ENCODE measurements at places on chromosomes 7 and 10.

DNA sequence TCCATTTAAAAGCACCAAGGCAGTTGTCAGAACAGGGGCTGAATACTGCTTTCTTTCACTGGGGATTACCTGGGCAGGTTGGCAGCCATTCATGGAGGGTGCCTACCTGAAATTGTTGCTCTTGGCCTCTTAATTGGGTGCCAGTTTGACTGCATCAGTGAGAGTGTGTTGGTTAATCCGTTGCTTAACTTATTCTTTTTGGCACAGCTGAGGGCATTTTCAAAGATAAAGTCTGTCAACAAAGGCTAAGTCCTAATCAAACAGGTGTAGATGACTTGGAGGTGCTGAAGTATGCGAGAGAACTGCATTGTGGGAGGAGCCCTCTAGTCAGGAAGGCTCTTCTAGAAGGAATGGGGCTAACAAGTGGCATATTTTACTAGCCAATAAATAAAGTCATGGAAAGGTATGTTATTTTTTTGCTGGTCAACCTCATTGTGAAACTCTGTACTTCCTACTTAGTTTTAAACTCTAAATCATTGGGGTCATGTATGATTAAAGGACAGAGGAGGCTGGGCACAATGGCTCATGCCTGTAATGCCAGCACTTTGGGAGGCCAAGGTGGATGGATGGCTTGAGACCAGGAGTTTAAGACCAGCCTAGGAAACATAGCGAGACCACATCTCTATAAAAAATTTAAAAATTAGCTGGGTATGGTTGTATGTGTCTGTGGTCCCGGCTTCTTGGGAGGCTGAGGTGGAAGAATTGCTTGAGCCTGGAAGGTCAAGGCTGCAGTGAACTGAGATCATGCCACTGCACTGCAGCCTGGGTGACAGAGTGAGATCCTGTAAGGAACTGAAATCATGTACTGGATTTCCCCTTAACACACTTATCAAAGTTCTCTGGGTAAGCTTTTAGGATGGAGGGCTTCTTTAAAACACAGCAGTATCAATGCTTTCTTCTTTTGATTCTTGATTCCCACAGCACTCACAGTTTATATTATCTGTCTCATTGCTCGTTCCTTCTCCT lies 134.1 kb downstream of the LRMDA start:
- no peak for DNase-seq

GRCh38 chr10:26446258-26446657 lies 8.1 kb downstream of the APBB1IP start:
- DNase-seq = no peak

DNA sequence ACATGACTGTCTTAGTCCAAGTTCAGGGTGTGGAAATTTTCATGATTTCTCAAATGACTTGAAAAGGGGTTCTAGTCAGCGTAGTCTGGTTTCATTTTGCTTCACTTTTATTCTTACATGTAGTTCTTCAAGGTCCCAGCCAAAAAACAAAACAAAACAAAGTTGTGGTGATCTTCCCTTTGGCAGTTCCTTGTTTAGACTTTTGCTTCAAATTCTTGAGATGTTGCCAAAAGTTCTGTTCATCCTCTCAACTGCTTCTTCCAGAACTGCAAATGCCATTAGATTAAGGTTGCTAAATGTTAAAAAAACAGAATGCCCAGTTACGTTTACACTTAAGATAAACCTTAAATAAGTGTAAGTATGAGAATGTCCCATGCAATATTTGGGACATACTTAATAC lies 370.8 kb upstream of the LRRTM3 start:
- no peak for DNase-seq

DNA sequence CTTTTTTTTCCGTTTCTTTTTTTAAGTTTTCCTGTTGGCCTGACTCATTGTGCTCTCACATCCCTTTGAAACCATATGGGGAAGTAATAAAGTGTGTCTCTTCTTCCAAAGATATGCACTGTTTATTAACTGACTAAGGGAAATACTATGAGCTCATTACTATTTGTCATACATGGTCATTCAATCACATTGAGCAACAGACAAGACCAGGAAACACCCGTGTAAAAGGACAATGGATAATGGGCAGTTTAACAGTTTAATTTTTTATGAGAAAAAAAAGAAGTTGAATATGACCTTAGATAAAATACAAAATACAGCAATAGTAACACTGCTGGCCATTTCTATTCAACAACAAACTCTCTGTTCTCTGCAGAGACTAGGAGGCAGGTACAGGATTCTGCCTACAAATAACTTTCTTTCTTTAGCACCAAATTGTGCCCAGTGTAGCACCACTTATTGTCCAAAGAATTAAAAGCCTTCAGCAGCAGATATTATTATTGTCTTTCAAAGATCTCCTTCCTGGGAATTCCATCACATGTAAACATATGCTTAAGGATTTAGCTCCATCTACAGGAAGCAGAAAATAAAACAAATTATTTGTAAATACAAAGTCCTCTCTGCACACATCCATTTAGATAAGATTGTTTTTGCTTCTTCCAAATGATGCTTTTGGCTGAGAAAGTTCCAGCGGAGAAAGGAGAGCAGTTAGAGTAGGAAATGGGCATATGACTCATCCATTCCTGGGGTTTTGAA lies 55.0 kb upstream of the AKR1E2 start:
- peak; percentile 86 for DNase-seq

- DNase-seq = no peak
These were observed 392.8 kb downstream of the DNAJB6 start for GRCh38 chr7:157729566-157729965.

- DNase-seq = no peak
These were observed 14.5 kb downstream of the LBX1 start for GRCh38 chr10:101214446-101215396.

DNA sequence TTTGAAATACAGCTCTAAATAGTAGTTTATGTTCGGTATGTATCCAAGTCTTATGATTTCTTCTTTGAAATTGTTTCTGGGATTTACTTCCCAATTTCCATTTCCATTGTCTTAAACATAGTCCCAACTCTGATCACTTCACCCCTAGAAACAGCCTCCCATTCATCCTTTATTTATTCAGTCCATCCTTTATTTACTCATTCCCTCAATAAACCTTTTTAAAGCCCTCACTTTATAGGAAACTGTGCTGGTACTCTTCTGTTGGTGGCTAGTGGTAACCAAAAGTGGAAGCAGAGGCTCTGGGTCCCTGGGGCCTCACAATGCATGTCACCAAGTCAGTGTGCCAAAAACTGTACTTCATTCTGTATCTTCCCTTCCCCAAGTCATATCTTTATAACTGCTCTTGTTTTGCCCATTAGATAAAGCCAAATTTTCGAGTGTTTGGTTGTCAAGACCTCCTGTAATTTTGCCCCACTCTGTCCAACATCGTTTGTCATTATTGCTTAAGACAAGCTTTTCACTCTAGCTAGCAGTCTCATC lies 3.9 kb upstream of the EPC1 start:
- no peak for DNase-seq

DNA sequence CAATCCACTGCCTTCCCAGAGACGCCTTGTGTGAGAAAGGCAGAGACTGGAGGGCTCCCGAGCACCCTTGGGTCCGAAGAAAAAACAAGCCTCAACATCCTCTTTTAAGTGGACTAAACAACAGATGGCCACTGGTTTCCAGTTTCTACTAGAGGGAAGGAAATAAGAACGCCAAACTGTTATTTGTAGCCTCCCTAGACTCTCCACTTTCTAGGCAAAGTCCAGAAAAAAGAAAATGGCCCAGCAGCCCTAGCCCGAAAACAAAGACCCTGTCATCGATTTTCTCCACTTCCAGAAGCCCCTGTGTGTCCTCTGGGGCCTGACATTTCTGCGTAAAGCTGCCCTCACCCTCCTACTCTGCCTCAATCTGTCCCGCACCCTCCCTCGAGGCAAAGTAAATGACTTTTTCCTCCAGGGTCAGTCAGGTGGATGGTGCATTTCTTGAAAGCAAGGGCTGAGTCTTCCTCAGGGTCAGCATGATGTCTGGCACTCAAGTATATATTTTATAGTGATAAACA lies 6.0 kb downstream of the RGS10 start:
- no peak for DNase-seq

DNA sequence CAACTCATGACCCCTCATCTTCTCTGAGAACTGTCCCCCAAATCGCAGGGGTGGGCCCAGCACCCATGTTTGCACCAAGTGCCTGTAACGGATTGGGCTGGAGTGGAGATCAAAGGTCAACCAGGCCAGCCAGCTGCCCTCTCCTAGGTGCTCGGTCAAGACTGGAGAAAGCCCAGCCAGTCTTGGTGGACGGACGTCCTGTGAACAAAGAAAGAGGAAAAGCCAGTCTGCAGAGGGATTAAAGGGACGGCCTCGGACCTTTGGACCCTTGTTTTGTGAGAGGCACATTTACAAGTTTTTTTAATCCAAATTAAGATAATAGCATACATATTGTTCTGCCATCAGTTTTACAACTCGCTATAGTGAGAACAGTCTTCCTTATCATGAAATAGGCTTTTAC lies 31.7 kb upstream of the GALNTL5 start:
- no peak for DNase-seq

GRCh38 chr7:29193316-29194205 lies 1.0 kb upstream of the CHN2 start:
- no peak for DNase-seq

- DNase-seq = no peak
These were observed 423.5 kb upstream of the IGFBP3 start for GRCh38 chr7:46344533-46344932.

- DNase-seq = no peak
These were observed 32.4 kb upstream of the FOXL3 start for GRCh38 chr7:257647-257992.

DNA sequence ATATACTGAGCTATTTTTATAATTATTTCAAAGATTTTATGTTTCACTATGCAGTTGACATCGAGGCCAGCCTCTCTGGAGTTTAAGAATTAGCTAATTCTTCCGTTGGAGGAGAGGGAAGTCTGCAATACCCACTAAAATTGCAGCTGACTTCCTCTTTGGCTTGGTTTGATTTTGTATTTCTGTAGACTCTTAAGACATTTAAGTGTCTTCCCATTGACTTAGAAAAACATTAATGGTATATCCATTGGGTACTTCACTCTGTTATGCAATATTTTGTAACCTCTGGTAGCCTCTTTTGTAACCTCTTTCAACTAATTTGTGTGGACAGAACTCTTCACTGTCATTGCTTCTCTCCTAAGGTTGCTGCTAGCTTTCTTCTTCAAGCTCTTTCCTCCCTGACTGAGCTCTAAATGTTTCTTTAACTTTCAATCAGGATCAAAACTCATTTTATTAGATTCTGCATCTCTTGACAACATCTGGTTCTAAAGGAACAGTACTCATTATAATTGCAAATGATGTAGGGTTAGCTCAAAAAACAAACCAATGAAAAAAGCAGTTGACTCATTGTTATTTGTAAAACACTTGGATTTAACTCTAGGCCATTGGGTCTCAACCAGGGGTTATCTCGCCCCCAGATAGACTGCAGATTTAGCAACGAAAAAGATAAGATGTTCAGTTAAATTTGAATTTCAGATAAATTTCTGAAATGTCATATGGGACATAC lies 1.7 kb upstream of the ANKRD22 start:
- no peak for DNase-seq

- DNase-seq = no peak
These were observed 143.4 kb downstream of the CELF2 start for GRCh38 chr10:11161096-11161495.

- no peak for DNase-seq
These were observed 16.1 kb upstream of the CUZD1 start for GRCh38 chr10:122861711-122862161.

- DNase-seq = no peak
These were observed 31.0 kb upstream of the ELFN1 start for GRCh38 chr7:1639071-1639470.

- no peak for DNase-seq
These were observed 139.6 kb downstream of the CDH23 start for GRCh38 chr10:71536332-71536731.

GRCh38 chr7:139115104-139115503 lies 5.6 kb upstream of the ZC3HAV1 start:
- no peak for DNase-seq

GRCh38 chr7:132492823-132493445 lies 83.3 kb downstream of the PLXNA4 start:
- no peak for DNase-seq

- DNase-seq = no peak
These were observed 8.4 kb downstream of the LHPP start for GRCh38 chr10:124469956-124470484.

- DNase-seq = no peak
These were observed 13.3 kb downstream of the MAP3K8 start for GRCh38 chr10:30447125-30447799.

DNA sequence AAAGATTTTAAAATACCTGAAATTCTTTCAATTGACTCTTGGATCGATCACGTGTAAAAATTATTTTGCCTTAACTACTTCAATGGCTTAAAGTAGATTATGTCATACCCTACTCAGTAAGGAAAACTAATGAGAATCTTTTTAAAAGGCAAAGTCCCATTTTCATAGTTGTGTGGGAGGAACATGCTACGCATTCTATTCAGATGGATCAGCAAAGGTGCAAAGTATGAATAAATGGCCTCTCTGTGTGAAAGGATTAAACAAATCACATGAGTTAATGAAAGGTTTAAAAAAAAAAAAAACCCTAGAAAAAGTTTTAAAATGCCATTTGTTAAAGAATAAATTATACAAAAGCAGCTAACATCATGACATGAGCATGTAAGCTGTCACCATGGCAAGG lies 77.1 kb downstream of the ENO4 start:
- no peak for DNase-seq

- no peak for DNase-seq
These were observed 196.5 kb downstream of the ZNF438 start for GRCh38 chr10:30835146-30835545.

GRCh38 chr7:158396982-158397862 lies 190.4 kb downstream of the PTPRN2 start:
- no peak for DNase-seq

GRCh38 chr10:22230158-22230833 lies 12.5 kb upstream of the EBLN1 start:
- no peak for DNase-seq

GRCh38 chr10:29947701-29948060 lies 111.7 kb downstream of the JCAD start:
- no peak for DNase-seq

DNA sequence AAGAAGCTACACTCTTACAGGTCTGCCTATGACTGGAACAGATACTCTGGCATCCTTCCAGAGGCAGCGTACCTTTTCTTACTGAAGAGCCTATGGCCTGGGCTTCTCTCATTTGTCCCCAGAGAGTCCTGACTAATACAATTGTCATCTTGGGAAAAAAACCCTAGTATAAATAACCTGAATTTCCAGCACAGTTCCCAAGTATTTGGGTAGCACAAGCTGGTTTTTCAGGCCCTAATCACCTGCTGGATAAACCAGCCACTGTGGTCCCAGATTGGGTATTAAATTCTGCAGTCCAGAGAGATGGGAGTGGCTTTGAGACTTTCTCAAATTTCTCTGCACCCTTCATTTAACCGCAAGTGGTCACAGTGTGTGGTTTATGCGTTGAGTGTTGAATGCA lies 186.8 kb upstream of the NEBL start:
- no peak for DNase-seq

- no peak for DNase-seq
These were observed 706.4 kb downstream of the SORCS3 start for GRCh38 chr10:105347487-105347886.

Data from fibroblast of skin of left biceps (primary cell).